ENCODE measurements at places on chromosomes 5 and 9.
A peak's percentile ranks its signal among the peaks of the same experiment; 100 is the strongest.

- DNase-seq: no peak
These were observed 109.5 kb downstream of the C9orf50 start for GRCh38 chr9:129511285-129511900.

GRCh38 chr9:124359426-124359825, 55.8 kb downstream of the PSMB7 start:
- DNase-seq: no peak

DNA sequence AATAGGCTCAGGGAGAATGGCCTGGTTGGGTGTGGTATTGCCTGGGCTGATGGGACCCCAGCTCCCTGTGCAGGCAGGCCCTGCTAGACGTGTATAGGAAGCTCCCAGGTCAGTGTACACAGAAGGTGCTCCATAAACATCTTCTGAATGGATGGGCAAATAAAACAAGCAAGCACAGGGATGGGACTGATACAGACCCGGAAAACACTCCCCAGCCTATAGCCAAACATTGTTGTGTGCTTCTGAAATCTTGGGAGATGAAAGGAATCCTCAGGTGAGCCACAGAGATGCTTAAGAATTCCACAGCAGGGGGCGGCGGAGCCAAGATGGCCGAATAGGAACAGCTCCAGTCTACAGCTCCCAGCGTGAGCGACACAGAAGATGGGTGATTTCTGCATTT, 151.8 kb downstream of the ENTREP1 start:
- no peak for DNase-seq

DNA sequence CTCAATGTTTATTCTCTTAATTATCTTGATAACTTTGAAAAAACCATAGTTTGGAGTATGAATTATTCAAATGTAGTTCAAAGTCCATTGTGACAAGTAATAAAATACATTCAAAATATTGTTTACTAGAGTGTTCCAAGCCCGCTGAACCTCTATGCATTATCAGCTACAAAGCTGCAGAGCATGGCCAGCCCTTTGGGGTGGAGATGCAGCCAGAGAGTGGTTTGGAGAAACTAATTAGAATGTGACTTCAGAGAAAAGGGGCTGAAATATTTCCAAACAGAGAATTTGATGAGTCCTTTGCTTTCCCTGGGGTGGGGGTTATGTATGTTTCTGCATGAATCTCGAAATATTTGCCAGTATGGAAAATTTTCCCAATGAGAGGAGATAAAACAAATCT, 211.3 kb downstream of the NTRK2 start:
- DNase-seq: no peak

DNA sequence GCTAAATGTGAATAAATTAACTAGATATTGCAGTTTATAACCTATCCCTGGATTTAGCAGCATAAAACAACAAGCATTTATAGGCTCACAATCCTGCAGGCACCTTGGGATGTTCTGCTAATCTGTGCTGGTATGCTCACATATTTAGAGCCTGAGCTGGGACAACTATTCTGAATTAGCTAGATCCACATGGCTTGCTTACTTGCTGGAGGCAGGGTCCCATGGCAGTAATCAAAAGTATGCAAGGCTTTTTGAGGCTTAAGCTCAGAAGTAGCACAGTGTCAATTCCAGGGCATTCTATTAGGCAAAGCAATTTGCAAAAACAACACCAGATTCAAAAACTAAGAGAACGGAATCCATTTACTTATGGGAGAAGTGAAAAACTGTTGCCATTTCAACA, 745.0 kb upstream of the ACO1 start:
- DNase-seq: no peak

- peak; percentile 57 for DNase-seq
These were observed 159.3 kb downstream of the NR3C1 start for GRCh38 chr5:143244000-143244736.

- peak; percentile 45 for DNase-seq
These were observed 11.9 kb downstream of the LPCAT1 start for GRCh38 chr5:1511651-1512540.

DNA sequence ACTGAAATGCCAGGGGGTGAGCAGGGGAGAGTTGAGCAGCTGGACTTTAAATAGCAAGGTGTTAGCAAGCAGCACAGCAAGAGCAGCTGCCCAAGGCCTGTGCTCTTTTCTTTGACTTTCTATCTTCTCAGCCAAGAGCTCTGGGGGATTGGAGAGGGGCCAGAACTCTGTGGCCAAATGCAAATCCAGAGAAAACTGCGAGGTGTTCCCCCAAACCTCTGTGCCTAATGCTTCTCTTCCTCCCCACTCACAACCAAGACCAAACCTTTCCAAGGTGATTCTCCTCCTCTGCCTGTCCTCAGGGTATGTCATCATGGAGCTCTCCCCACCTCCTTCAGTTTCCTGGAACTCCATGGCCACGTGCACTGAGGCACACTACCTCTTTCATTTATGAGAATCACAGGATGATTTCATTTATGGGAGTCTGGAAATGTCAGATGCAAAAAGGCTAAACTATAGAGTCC, 118.7 kb upstream of the WWC1 start:
- DNase-seq: no peak
